ENCODE measurements at places on chromosomes 3 and 15. TPM values are rescaled to one million over a fixed set of nuclear protein-coding genes. Genes with fewer than 3 reads are reported as not detected.

DNA sequence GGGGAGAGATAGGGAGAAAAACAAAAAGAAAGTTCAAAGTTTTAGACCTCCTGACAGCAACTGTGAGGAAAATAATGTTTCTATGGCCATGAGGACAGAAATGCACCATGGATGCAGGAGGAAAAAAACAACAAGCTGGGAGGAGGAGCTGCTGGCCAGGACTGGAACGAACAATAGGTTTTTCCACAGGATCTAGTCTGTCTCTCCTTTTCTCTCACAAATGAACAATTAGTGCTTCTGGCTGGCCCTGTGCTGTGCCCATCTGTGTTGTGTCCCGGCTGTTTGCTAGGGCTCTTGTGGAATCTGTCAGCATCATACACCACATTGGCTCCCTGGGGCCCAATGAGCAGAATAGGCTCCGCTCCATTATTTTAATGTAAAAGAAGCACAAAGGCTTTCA, 15.2 kb downstream of the GK5 start:
- no peak for DNase-seq

- no peak for DNase-seq
Observed at GRCh38 chr3:113664523-113665094, 31.8 kb downstream of the USF3 start.

GRCh38 chr3:185995352-185995751, 57.5 kb upstream of the TRA2B start:
- DNase-seq: no peak

GRCh38 chr3:122067214-122067550, 12.0 kb downstream of the CD86 start:
- DNase-seq: no peak

DNA sequence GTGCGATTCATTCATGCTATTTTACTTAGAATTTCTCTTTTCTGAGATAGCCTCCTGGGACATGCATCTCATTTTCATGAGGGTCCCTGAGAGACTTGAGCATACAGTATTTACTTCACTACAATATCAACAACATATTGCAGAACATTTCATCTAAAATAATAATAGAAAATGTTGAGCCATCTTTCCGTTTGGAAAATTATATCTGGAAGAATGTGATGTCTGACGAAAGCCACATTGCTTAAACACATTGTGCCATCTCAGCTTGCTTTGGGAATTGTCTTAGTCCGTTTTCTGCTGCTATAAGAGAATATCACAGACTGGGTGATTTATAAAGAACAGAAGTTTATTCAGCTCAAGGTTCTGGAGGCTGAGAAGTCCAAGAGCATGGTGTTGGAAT, 55.5 kb downstream of the DPH6 start:
- no peak for DNase-seq

GRCh38 chr15:83365370-83365938, 81.0 kb upstream of the BNC1 start:
- peak; percentile 73 for DNase-seq

GABRR3 gene
- total RNA-seq: not detected
